Pancreas (tissue), 10 donors: ENCODE measurements at places on chromosomes 13 and 19. TPM values are rescaled to one million over a fixed set of nuclear protein-coding genes. Genes with fewer than 3 reads are reported as not detected.
A peak's percentile ranks its signal among the peaks of the same experiment; 100 is the strongest.

Gene PSG1
- total RNA-seq = not detected

DNA sequence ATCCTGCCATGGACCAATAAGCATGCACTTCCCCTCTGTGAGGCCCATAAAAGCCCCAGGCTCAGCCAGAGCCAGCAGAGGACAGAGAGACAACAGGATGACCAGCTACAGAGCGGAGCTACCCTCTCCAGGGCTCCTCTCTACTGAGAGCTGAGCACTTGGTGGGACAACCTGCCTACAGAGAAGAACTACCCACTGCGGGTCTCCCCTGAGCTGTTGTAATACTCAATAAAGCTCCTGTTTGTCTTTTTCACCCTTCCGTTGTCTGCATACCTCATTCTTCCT lies 7.5 kb upstream of the BAX start:
- DNase-seq = no peak

GRCh38 chr19:7159105-7159933 lies 89.8 kb downstream of the ZNF557 start:
- DNase-seq = no peak

- DNase-seq = peak; percentile 89
Measured at GRCh38 chr13:112643759-112644459, 45.9 kb upstream of the ATP11A start.

- DNase-seq = no peak
Measured at GRCh38 chr19:45793876-45794275, 1.2 kb upstream of the DMWD start.

DNA sequence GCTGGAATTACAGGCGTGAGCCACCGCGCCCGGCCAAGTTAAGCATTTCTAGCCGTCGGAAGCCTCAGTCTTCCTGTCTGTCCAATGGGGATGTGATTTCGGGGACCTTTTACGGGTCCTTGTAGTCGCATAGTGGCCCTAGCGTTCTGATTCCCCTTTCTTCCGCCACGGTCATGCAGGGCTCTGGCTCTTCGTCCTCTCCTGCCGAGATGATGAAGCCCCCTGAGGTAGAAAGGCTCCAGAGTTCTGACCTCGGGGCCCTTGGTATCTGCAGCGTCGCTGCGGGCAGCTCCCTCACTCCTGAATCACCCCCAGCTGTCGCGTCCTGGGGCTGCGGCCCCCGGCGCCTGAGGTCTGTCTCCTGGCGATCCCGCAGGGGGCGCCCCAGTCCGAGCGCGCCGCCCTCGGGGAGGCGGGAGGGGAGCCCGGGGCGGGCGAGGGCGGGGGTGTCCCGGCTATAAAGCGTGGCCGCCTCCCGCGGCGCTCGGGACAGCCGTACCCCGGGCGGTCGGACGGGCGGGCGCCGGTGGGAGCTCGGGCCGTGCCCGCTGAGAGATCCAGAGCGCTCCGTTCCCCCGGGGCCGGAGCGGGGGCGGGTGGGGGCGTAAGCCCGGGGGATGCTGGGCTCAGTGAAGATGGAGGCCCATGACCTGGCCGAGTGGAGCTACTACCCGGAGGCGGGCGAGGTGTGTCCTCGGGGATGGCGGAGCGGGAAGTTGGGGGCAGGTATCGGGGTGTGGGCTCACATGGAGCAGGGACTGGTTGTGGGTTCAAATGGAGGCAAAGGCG lies at the start of gene FOXA3:
TSS of gene FOXA3 (plus strand) at position 487 of the 789 bp plus-strand sequence. CDS start at position 618, 131 bp downstream.
- peak; percentile 87 for DNase-seq
